ENCODE measurements at places on chromosomes 1 and 21. TPM values are rescaled to one million over a fixed set of nuclear protein-coding genes. Genes with fewer than 3 reads are reported as not detected.

DNA sequence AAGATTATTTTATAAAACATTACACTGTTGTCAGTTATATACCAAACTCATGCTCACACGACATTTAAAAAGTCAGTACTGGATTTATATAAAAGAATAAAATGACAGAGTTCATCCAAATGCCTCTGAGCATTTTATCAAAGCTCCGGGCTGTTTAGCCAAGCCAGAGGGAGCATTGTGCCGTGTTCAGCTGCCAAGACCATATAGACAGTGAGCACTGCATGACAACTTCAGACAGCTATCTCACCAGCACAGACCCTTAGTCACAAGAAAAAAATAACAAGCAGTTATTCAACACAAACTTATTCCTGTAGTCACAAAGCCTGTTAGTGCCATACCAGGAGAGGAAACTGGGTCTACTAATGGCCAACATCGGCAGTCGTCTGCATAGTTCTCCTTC, 88.0 kb upstream of the PBX1 start:
- no peaks in the 10 kb centered on the region for H3K4me1 ChIP-seq
- H3K4me3 ChIP-seq: no peak overlapping the region
- no peak for DNase-seq
- H3K27me3 ChIP-seq: no peaks in the 10 kb centered on the region

- H3K27ac ChIP-seq: no peak overlapping the region
- H3K27me3 ChIP-seq: no peaks in the 10 kb centered on the region
- DNase-seq: no peak
Observed at GRCh38 chr1:200837931-200838571, 34.7 kb upstream of the GPR25 start.

DNA sequence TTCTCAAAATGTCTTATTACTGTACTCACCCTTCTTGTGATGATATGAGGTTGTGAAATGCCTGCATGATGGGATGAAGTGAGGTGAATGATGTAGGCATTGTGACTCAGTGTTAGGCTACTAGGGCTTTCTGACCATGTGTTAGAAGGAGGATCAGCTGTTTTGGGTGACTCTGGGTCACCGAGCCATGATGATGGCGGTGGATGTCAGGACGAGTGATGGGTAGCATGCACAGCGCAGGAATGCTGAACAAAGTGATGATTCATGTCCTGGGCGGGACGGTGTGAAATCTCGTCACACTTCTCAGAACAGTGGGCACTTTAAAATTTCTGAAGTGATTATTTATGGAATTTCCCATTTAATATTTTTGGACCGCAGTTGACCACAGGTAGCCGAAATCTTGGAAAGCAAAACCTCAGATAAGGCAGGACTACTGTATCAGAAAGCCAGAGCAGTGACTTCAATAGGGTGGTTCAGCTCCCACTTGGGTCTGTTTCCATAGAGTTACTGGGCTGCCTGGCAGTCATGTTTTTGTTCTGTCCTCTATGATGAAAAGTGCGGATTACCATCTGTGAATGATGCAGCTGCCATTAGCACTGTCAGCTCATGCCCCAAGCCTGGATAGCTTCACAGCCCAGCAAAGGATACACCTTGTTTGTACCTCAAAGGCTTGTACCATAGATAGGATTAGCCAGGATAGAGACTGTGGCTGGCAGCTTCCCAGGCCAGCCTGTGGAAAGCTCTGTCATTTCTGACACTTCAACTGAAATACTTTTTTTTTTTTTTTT, 26.6 kb downstream of the IL6R start:
- no peaks in the 10 kb centered on the region for H3K4me1 ChIP-seq
- no peak overlapping the region for H3K27ac ChIP-seq
- H3K27me3 ChIP-seq: no peaks in the 10 kb centered on the region
- no peaks in the 10 kb centered on the region for H3K36me3 ChIP-seq
- H3K4me3 ChIP-seq: no peak overlapping the region

- peaks cover 11% of the 10 kb centered on the region for H3K36me3 ChIP-seq
- H3K27ac ChIP-seq: no peak overlapping the region
- H3K27me3 ChIP-seq: no peaks in the 10 kb centered on the region
- H3K4me3 ChIP-seq: no peak overlapping the region
- no peaks in the 10 kb centered on the region for H3K4me1 ChIP-seq
- no peak for DNase-seq
Observed at GRCh38 chr1:101022294-101022693, 3.3 kb downstream of the DPH5 start.

GRCh38 chr1:239388159-239388485, 1.8 kb downstream of the CHRM3 start:
- H3K27me3 ChIP-seq: peaks cover 7% of the 10 kb centered on the region
- DNase-seq: no peak
- H3K36me3 ChIP-seq: no peaks in the 10 kb centered on the region
- no peaks in the 10 kb centered on the region for H3K4me1 ChIP-seq

DNA sequence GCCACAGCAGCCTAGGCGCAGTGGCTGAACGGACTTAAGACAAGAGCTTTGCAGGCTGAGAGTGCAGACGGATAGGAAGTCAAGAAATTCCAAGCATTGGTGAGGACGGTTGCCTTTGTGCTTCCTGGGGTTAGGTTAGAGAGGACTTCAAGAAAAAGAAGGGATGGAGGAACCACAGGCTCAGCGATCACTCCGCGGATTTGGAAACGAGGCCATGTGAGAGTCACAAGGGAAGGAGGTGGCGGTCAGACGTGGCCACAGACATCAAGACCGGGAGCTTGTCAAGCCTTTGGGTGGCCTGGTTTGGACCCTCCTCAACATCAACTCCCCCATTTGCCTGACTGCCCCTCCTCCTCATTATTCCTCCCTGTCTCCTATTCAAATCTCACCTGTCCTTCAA, 62.3 kb downstream of the NID1 start:
- no peaks in the 10 kb centered on the region for H3K4me1 ChIP-seq
- no peak overlapping the region for H3K4me3 ChIP-seq
- H3K27me3 ChIP-seq: no peaks in the 10 kb centered on the region
- no peaks in the 10 kb centered on the region for H3K36me3 ChIP-seq
- no peak for DNase-seq

Gene PLA2G2D
- not detected for total RNA-seq

Gene CLDN17
- not detected for total RNA-seq

- no peaks in the 10 kb centered on the region for H3K36me3 ChIP-seq
- no peak for DNase-seq
- no peak overlapping the region for H3K27ac ChIP-seq
- H3K4me3 ChIP-seq: no peak overlapping the region
- no peaks in the 10 kb centered on the region for H3K4me1 ChIP-seq
Observed at GRCh38 chr1:8430476-8430875, 112.6 kb downstream of the SLC45A1 start.

Gene TIE1
- 1.2 TPM for total RNA-seq

Gene PRAMEF4
- total RNA-seq: not detected

DNA sequence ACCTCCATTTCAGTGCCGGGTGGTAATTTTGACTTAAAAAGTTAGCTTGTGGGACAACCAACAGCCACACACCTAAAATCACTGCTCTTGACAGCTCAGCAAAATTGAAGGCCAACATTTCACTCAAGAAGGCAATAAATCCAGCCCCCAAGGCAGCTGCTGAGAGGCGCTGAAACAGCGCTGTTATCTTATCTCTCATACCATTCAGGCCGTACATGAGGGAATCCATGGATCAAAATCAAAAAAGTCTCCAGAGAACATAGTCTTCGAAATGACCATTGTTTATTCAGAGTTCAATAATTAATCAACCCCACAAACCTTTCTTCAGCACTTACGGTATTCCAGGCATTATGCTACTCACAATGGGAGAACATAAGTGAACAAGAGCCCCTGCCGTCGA, 38.5 kb downstream of the ZBTB18 start:
- H3K4me1 ChIP-seq: no peaks in the 10 kb centered on the region
- no peak overlapping the region for H3K27ac ChIP-seq
- no peak overlapping the region for H3K4me3 ChIP-seq
- no peak for DNase-seq

GRCh38 chr1:177302357-177303044, 131.7 kb downstream of the BRINP2 start:
- H3K36me3 ChIP-seq: no peaks in the 10 kb centered on the region
- H3K4me1 ChIP-seq: no peaks in the 10 kb centered on the region
- H3K4me3 ChIP-seq: no peak overlapping the region
- no peaks in the 10 kb centered on the region for H3K27me3 ChIP-seq
- DNase-seq: no peak

DNA sequence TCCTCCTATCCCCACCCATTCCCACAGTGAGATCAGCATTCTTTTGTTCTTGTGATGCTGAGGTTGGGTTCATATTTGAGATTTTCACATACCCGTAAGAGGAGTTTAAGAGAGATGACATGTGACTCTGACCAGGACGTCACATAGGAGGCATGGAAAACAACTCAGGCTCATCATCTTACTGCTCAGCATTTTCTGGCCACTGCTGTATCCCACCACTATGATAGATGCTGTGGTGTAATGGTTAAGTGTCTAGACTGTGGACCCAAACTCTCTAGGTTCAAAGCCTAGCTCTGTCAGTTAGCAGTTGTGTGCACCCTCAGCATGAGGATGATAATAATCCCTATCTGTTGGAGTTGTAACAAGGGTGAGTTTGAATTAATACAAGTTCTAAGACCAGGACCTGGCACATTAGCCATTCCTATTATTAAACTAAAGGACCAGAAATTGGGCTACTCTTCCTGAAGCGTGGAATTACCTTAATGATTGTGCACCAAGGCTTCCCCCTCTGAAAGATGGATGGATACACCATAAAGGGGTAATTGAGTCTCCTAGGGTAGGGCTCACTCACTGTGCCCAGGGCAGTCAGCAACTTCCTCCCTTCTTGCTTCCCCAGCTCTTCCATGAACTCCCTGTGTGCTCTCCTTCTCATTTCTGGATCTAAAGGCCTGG, 40.9 kb downstream of the LGR6 start:
- H3K27ac ChIP-seq: no peak overlapping the region
- no peaks in the 10 kb centered on the region for H3K36me3 ChIP-seq
- no peak for DNase-seq
- peaks cover 3% of the 10 kb centered on the region for H3K4me1 ChIP-seq
- H3K27me3 ChIP-seq: no peaks in the 10 kb centered on the region
- no peak overlapping the region for H3K4me3 ChIP-seq

- H3K27ac ChIP-seq: no peak overlapping the region
- 0 out of 2 replicates have a peak, but pooled peaks cover 3% of the 10 kb centered on the region for H3K4me1 ChIP-seq
- DNase-seq: no peak
- H3K36me3 ChIP-seq: peaks cover 3% of the 10 kb centered on the region
- no peak overlapping the region for H3K4me3 ChIP-seq
Observed at GRCh38 chr1:52502789-52503188, 50.1 kb downstream of the TUT4 start.

- no peaks in the 10 kb centered on the region for H3K27me3 ChIP-seq
- H3K36me3 ChIP-seq: no peaks in the 10 kb centered on the region
- no peak for DNase-seq
- H3K27ac ChIP-seq: no peak overlapping the region
Observed at GRCh38 chr1:158272681-158273080, 17.0 kb upstream of the CD1C start.

DNA sequence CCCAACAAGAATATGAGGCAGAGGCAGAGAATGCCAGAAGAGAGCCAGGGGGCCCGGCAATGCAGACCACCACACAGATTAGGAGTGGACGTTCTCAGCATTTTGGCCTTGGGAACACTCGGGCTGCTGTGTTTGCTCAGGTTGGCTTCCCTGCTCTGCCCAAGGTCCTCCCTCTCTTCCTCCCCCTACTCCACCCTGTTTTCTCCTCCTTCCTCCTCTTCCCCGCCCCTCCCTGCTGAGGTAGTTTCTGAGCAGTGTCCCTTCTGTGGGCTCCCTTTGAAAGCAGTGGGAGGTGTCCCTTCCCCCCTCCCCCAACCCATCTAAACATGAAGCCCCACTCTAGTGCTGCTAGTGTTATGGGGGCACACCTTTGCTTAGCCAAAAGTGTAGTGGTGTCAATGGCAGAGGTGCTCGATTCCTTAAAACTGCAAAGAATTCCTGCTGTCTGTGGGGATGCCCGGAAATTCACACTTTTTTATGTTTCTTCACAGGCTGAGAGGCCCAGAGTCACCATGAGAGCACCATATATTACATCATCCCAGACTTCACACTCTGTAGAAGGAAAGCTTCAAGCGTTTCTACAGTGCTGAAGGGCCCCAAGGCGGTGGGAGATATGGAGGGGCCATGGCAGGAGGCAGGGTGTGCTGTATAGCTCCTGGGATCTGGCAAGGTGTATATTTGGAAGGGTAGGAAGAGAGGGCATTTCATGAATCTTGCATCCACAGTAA, at the start of gene HHIPL2:
Gene HHIPL2, minus strand, starts transcription at position 161 of the 728 bp plus-strand sequence. Its CDS starts 60 bp downstream, at position 101.
- no peaks in the 10 kb centered on the region for H3K36me3 ChIP-seq
- H3K4me1 ChIP-seq: no peaks in the 10 kb centered on the region
- H3K27ac ChIP-seq: no peak within 1 kb of the TSS
- no peak within 1 kb of the TSS for H3K4me3 ChIP-seq
- DNase-seq: no peak
- H3K27me3 ChIP-seq: no peaks in the 10 kb centered on the region

DNA sequence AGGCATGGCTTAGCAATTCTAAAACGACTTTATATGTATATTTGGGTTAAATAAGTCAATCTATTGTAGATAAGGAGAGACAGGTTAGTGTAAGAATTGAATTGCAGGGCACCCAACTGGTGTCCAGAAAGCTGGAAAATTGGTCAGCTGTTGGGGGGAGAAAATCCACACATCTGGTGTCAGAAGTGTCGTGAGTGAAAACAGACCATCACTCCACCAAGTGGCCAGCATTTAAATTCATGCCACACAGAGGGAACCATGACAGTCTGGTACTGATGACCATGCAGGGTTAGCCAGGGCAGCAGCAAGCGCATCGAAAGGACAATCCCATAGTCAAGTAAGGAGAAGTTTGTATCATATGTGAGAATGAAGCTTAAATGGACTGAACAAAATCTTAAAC, 11.7 kb downstream of the LAX1 start:
- H3K4me3 ChIP-seq: no peak overlapping the region
- no peak overlapping the region for H3K27ac ChIP-seq
- H3K36me3 ChIP-seq: 0 out of 2 replicates have a peak, but pooled peaks cover 2% of the 10 kb centered on the region
- no peaks in the 10 kb centered on the region for H3K4me1 ChIP-seq
- no peak for DNase-seq

Gene MAEL
- not detected for total RNA-seq

DNA sequence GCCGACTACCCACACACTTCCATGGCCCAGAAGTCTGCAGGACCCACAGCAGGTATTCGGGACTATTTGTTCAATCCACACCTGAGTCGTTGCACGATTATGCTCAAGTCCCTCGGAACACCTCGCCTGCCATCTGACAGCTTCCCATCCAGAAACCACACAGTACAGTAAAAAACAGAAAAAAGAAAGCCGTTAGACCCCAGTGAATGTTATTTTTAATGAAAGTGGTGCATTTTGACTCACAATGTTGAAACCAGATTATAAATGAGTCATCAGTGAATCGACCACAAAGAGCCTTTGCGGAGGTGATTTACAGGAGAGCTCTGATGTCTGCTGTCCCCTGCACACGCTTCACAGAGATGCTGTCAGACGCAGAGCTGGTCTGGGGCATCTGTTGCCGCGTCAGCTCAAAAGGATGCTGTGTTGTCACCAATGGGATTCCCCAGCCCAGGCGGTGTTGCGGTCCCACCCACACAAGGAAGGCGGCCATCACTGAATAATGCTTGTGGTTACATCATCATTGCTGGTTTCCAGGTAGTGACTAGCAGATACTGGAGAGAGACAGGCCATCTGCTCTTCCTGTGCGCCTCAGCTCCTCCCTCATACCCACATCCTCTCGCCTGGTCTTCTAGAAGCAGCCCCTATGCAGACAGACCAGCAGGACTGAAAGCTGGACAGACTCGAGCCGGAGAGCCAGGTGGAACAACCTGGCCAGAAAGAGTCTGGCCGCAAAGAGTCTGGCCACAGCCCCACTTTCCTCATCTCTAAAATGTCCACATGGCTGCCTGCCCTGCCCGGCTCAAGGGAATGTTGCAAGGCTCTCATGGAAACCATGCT, 116.8 kb downstream of the TOMM20 start:
- H3K27ac ChIP-seq: no peak overlapping the region
- H3K4me1 ChIP-seq: no peaks in the 10 kb centered on the region
- H3K36me3 ChIP-seq: peaks cover 2% of the 10 kb centered on the region
- H3K4me3 ChIP-seq: no peak overlapping the region
